ENCODE measurements at places on chromosomes 5 and 9.

GRCh38 chr9:123996731-123997421, 14.7 kb upstream of the LHX2 start:
- DNase-seq, result peak; percentile 28

GRCh38 chr5:143106174-143106573, 297.3 kb downstream of the NR3C1 start:
- DNase-seq, result no peak

GRCh38 chr5:115494570-115495289, 49.8 kb downstream of the FEM1C start:
- no peak for DNase-seq

- DNase-seq, result no peak
These were observed 638.3 kb downstream of the NR2F1-AS1 start for GRCh38 chr5:92942762-92943161.

GRCh38 chr9:125984461-125984860, 237.3 kb downstream of the PBX3 start:
- DNase-seq, result no peak

All from CD4-positive, alpha-beta T cell treated with Interleukin-1 beta for 1 hour (primary cell).